CD4-positive, alpha-beta T cell treated with Interferon alpha-2 for 1 hour (primary cell): ENCODE measurements at places on chromosomes 7 and 10.

DNA sequence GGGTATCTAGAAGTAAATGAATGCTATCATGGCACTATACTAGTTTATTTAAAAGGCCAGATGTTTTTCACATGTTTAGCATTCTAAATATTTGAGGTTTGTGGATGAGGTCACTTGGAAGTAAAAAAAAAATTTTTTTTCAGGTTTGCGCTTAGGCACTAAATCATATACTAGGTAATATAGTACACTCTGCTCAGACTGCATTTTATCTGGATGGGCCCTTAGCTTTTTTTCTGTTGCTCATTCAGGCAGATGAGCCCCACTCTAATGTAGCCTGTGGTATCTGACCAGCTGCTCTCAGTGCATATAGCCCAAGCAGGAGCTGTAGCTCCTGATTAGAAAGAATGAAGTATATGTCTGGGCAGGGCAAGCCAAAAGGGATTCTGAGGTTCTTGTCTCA, 210.1 kb downstream of the AUTS2 start:
- DNase-seq: no peak

- no peak for DNase-seq
These were observed 29.4 kb upstream of the MAP3K8 start for GRCh38 chr10:30404540-30404939.

DNA sequence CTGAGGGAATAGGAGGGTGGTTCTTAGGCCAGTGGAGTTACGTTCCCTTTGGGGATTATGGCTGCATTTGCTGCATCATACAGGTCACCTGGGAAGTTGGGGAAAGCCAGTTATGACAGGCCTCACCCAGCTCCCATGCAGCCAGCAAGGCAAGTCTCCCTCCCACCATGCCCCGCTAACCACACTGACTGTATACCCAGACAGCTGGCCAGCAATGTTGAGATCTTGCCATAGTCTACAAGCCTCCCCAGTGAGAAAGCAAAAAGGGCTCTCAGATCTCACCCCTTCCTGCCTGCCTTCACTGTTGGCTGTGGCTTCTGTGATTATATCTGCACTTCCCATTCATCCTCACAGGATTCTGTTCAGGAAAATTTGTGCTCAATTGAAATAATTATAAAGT, 133.3 kb upstream of the HGF start:
- DNase-seq: no peak

DNA sequence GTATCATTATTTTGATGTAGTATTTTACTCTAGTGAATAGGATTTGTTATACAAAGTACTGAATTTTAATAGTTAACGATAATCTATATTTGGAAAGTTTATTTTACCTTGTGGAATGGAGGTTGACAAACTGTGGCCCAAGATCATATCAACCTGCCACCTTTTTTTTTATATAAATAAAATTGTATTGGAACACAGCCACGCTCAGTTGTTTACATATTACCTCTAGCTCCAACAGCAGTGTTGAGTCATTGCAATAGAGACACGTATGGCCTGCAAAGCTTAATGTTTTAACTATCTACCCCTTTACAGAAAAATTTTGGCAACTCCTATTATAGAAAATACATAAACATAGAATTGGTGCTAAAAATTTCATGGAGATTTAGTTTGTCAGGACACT, 239.3 kb downstream of the THSD7A start:
- DNase-seq: no peak

- DNase-seq: no peak
These were observed 54.6 kb upstream of the ABCB4 start for GRCh38 chr7:87530126-87530525.

DNA sequence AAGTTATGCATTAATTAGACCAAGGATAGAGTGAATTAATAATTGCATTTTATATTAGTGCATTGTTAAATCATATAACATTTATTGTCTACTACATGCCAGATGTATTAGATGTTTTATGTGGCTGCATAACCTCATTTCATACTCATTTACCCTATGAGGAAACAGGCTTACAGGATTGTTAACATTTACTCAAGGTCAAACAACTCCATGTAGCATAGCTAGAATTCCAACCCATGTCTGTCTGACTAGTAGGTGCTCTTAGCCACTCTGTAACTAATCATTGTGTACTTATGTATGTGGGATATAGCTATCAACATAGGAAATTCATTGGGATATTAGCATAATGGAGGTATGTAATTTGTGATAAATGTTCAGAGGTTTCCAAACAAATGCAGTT, 46.3 kb downstream of the PHYHIPL start:
- DNase-seq: no peak

- DNase-seq: no peak
These were observed 544.3 kb downstream of the TCERG1L start for GRCh38 chr10:130767116-130767730.

GRCh38 chr7:146961617-146962016, 845.0 kb downstream of the CNTNAP2 start:
- no peak for DNase-seq

GRCh38 chr10:95987685-95988426, 55.5 kb upstream of the CCNJ start:
- no peak for DNase-seq

- DNase-seq: no peak
These were observed 11.5 kb downstream of the KLF6 start for GRCh38 chr10:3773460-3774017.

- no peak for DNase-seq
These were observed 280.4 kb downstream of the CAMK1D start for GRCh38 chr10:12629767-12630165.

DNA sequence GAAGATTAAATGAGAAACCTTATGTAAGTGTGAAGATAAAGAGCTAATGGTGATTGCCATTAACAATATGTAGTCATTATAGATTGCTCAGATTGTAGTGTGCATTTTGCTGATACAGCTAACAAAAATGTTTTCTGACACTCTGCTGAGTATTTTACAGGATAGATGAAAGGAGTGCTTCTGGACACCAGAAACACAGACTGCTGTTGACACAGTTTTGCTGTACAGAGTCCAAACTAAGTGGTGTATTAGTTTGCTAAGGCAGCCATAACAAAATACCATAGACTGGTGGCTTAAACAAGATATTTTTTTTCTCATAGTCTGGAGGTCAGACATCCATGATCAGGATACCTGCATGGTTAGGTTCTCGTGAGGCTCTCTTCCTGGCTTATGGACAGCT, 2.2 kb downstream of the SMC3 start:
- no peak for DNase-seq

DNA sequence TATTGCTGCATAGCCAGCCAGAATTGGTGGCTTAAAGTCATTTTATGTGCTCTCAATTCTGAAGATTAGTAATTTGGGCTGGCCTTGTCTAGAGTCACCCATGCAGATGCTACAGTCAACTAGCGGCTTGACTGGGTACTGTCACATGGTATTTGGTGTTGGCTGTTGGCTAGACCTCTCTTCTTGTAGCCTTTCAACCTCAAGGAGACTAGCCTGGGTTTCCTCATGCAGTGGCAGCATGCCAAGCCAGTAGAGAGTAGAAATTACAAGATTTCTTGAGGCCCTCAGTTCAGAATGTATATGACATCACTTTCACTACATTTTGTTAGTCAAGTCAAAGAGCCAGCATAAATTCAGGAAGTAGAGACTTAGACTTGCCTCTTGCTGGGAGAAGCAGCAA, 3.7 kb upstream of the ZNF800 start:
- DNase-seq: peak; percentile 52

- DNase-seq: no peak
These were observed 1.1 kb downstream of the PLXDC2 start for GRCh38 chr10:19817231-19817933.

DNA sequence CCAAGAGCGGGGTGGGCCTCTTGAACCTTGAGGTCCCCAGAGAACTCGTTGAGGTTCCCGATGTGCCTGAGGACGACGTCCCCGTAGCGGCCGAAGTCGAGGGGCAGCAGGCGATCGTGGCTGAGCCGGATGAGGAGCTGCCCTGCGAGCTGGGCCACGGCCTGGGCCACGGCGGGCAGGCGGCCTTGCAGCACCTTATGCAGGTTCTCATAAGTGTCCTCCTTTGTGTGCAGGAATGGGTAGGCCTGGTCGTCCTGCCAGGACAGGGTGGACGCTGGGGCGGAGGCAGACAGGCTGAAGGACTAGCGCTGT, 14.2 kb downstream of the TFR2 start:
- DNase-seq: no peak

DNA sequence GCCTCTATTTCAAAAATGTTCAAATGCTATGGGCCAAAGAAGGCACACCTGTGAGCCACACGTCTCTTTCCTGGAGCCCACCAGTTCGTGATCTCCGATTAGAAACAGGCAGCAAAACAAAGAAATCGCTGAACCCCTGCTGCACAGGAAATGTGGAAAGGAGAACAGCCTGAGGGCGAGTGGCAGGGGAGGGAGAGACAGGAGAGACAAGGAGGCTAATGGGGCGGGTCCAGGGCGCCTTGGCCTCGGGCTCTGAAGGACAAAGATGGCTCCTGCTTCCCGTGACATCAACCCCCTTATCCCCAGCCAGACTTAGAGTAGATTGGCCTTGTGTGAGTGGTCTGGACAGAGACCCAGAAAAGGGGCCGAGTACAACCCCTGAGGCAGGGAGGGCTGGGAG, 62.4 kb upstream of the DOCK1 start:
- DNase-seq: no peak

DNA sequence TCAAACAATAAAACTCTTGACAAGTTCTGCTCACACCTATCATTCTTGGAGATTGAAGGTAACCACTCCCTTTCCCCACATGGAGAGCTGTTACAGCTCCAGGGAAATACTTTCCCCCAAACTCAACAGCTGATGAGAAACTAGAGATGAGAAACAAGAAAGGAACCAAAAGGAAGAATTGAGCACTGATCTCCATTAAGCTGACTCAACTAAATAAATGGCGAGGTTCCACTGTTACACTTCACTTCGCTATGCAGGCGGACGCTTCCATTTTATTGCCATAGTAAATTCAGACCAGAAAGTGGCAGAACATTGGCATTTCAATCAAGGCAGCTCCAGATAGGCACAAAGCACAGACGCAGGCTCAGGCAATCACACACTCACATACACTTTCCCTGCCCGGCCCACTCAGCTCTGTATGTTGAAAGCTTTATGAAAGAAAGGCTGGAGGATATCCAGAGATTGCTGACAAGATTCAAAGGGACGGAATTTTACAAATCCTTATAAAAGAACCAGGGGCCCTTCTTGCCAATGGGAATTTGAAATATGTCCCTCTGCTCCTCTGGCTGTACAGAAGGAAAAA, 11.5 kb upstream of the YAE1 start:
- DNase-seq: no peak

DNA sequence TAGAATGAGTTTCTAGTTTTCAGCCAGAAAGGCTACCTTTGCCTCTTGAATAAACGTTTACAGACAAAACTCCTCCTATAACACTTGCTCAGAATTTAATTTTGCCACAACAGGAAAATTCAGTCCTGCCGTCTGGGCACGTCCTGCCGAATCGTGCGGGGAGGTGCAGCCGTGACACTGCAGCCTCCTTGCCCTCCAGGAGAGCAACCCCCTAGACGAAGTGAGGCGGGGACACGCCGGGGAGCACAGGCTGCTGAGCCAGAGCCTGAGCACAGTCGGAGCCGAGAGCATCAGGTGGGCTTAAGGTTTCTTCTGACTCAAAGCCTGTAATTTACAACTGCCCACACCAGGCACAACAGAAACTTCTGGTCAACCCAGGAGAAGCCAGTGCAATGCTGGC, 102.3 kb downstream of the DYNC2I1 start:
- no peak for DNase-seq

DNA sequence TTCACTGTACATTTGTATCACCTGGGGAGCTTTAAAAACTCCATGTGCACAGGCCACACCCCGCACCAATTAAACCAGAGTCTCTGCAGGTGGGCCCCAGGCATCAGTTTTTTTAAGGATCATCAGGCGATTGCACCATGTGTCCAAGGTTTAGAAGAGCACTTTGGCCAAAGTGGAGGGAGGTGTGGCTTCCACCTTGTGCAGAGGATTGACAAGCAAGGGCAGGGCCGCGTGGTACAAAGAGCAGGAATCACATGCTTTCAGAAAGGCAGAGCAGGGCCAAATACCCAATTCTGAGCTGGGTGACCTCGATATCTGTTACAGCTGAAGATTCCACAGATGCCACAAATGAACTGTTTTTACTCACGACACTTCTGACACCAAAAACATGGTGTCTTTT, 52.4 kb downstream of the NOC3L start:
- DNase-seq: no peak

- no peak for DNase-seq
These were observed 2.3 kb downstream of the FBXO24 start for GRCh38 chr7:100588438-100588837.

DNA sequence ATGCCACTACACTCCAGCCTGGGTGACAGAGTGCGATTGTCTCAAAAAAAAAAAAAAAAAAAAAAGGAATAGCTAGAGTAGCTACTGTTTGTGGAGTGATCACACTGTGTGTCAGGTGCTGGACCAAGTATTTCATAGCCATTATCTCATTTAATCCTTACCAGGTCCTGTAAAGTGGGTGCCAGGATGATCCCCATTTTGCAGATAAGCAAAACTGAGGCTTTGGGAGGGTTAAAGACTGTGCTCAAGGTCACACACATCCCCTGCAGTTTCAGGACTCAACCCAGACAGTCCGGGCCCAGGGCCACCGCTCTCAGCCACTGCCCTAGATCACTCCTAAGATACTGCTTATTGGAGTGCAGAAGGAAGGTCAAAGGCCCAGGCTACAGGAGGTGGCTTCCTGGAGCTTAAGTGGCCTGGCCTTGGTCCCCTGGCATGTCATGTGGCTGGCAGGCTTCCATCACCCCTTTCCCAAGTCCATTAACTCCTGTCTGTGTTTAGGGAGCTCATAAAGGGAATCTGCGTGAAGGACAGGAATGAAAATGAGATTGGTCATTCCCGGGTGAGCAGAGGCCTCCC, 12.4 kb upstream of the WBP1L start:
- DNase-seq: no peak

GRCh38 chr7:69177461-69177861, 420.8 kb upstream of the AUTS2 start:
- no peak for DNase-seq

DNA sequence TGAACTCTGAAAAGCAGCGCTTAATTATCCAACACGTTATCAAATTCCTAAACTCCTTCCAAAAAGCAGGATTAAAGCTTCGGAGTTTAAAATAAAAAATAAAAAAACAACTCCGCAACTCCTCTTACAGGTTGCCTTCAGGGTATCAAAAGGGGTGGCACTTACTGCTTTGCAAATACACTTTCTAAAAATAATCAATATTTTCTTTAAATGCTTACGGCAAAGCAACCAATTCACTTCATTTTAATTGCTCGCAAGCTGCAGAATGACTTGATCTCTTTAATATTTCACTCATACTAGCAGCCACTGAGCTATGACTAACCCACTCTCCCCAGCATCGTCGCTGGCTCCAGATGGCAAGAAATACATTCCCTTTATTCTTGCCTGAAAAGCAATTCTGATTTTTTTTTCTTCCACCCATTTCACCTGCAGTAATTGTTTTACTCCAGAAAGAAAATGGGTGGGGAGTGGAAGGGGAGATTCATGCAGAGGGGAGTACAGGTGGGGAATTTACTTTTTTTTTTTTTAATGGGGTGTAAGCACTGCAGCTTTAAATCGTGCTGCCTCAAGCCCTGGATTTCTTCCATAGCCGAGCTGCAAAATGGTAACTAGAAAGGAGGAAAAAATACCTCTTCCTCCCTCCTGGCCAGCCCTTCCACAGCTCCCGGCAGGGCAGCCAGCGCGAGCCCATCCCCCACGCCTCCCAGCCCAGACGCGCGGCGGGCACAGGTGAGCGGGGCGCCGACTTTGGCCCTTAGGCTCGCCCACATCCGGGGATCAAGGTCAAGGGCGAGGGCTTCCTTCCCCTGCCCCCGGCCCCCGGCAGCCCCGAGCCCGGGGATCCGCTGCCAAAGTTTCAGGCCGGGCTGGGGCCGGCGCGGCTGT, 54.2 kb upstream of the FHIP2A start:
- peak; percentile 28 for DNase-seq
